ENCODE measurements at places on chromosomes 3 and 15.

DNA sequence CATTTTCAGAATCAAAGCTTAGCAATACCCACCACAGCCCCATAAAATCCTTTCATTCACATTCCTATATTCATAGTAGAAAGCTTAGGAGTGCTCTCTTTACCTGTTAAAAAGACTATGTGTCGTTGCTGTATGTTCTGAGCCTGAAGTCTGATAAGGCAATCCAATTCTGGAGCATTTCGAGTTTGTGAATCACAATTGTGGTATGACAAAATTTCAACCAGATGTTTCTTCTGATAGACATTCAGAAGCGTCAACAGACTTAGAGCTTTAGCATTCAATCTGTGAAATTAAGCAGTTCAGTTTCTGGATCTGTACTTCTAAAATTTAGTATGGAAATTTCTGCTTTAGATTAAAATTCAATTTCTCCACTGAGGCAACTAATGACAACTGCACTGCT is 58.3 kb downstream of the TASOR start:
- no peaks in the 10 kb centered on the region for H3K27me3 ChIP-seq
- no peak overlapping the region for H3K4me3 ChIP-seq
- peaks cover 89% of the 10 kb centered on the region for H3K36me3 ChIP-seq
- no peak for DNase-seq
- H3K27ac ChIP-seq: no peak overlapping the region
- no peaks in the 10 kb centered on the region for H3K4me1 ChIP-seq

DNA sequence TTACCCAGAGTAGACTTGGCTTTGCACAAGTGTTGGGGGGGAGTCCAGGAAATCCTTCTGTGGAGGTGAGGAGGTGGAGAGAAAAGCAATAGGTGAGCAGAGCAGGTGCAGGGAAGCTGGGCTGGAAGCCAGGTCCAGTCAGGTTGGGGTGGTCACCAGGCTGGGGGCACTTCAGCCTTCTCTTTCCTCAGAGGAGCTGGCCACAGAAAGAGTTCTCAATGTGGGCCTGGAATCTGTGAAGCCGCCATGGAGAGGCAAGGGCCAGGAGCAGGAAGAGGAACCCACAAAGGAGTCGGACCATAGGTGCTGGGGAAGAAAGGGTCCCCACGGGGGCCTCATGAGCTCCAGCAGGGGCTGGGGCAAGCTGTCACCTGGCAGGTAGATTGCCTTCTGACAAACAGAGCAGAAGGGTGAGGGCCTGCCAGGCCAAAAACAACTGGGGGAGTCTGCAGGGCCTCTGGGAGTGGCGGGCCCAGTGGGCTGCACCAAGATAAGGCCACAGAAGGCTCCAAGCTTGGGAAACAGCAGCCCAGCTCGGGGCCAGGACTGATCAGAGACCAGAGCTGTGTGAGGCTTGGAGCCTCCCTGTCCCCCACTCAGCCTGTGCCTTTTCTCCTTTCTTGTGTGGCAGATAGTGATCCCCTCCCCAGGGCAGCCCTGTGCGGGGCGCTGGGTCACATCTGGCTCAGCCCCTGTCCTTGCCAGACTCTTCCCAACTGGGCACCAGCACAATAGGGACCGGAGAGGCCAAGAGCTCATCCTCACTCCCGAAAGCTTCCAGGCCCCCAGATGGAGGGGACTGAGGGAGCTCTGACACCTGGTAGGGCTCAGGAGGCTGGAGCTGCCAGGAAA is 53.0 kb upstream of the FGD5 start:
- peaks cover 25% of the 10 kb centered on the region for H3K27me3 ChIP-seq
- H3K27ac ChIP-seq: no peak overlapping the region
- no peaks in the 10 kb centered on the region for H3K36me3 ChIP-seq
- H3K4me3 ChIP-seq: no peak overlapping the region
- no peaks in the 10 kb centered on the region for H3K4me1 ChIP-seq

- H3K4me1 ChIP-seq: peaks cover 9% of the 10 kb centered on the region
- H3K4me3 ChIP-seq: no peak overlapping the region
- H3K27me3 ChIP-seq: no peaks in the 10 kb centered on the region
- H3K36me3 ChIP-seq: peaks cover 52% of the 10 kb centered on the region
These were observed 37.8 kb downstream of the PTH1R start for GRCh38 chr3:46915297-46915822.

DNA sequence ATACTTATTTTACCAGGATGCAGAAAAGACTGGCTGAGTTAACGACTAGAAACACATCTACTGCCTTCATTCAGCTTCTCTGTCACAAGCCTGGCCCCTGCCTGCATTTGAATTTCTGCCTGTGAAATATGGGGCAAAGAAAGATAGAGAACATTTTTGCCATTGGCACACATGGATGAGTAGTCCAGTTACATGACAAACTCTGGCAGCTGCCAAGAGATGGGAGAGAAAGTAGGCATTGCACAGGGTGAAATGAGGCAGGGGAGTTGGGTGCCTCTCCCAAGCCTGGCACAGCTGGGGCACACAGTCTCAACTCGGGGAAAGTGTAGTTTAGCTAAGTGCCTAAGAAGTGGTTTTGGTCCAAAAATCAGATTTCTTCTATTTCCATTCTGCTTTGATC is 24.0 kb downstream of the ANXA2 start:
- peak overlapping the region; percentile 92 for H3K27ac ChIP-seq
- H3K27me3 ChIP-seq: no peaks in the 10 kb centered on the region
- no peak for DNase-seq
- peaks cover 87% of the 10 kb centered on the region for H3K36me3 ChIP-seq
- peak overlapping the region; percentile 64 for H3K4me3 ChIP-seq
- H3K4me1 ChIP-seq: peaks cover 70% of the 10 kb centered on the region

- H3K4me1 ChIP-seq: peaks cover 17% of the 10 kb centered on the region
- H3K36me3 ChIP-seq: peaks cover 6% of the 10 kb centered on the region
- no peaks in the 10 kb centered on the region for H3K27me3 ChIP-seq
- no peak overlapping the region for H3K27ac ChIP-seq
- H3K4me3 ChIP-seq: no peak overlapping the region
These were observed 288.9 kb upstream of the C2CD4B start for GRCh38 chr15:62453981-62454380.

- no peaks in the 10 kb centered on the region for H3K27me3 ChIP-seq
- H3K36me3 ChIP-seq: no peaks in the 10 kb centered on the region
- no peaks in the 10 kb centered on the region for H3K4me1 ChIP-seq
These were observed 630.5 kb downstream of the TBL1XR1 start for GRCh38 chr3:176566757-176567156.

DNA sequence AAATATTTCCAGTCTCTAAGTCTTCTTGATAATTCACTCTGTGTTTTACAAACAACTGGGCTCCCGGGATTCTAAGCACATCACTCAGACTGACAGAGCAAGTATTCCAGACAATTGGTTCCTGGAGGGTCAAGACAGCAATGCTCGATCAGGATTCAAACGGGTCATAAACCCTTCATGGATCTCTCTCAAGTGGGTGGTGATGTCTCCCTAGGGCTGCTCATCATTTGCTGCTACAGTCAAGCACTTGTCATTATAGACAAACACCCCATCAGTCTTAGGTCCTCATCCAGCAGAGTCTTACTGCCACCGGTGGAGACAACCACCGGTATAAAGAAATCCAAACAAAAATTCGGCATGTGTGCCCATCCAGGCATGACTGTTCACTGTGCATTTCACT is 921.1 kb downstream of the FHIT start:
- no peak overlapping the region for H3K4me3 ChIP-seq
- no peak overlapping the region for H3K27ac ChIP-seq
- H3K36me3 ChIP-seq: no peaks in the 10 kb centered on the region

DNA sequence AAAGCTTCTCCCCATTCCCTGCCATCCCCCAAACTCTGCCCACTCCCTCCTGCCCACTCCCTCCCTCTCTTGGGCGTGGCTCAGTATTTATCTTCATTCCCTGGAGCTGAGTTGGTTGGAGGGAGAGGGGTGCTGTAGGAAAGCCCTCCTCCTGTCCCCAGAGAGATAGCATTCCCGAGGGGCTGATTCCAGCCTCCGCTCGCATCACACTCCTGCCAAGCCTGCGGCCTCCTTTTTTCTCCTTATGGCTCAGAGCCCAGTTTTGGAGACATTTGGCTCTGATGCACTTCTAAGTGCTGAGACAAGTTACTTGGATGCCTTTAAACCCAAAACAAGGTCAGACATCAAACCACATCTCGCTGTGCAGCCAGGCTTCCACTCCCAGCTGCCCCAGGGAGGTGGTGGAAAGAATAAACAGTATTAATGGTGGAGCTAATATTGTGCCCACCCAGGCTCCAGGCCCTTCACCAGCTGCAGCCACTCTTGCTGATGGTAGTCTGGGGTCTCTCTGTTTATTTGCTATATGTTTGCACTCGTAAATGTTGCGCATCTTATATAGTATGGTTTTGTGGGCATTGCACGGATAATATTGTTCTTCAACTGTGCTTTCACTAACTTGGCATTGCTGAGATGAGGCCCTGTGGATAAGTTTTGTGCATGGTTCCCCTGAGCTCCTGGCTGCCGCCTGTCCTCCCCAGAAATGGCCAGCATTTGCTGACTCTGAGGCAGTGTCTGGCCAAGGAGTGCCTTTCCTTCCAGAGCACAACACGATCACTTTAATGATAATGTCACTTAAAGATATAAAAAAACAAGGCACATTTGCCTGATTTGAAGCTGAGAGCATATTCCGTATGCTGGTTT is 157.2 kb downstream of the LRRC28 start:
- H3K4me3 ChIP-seq: no peak overlapping the region
- DNase-seq: peak; percentile 48
- H3K36me3 ChIP-seq: no peaks in the 10 kb centered on the region
- H3K4me1 ChIP-seq: peaks cover 12% of the 10 kb centered on the region
